ENCODE measurements at places on chromosomes 13 and 19.

GRCh38 chr13:75724752-75725517, 88.8 kb downstream of the LMO7 start:
- no peak for DNase-seq

GRCh38 chr19:52637718-52638585, at the start of gene ZNF83:
Gene ZNF83, minus strand, starts transcription at chr19:52638355.
- peak; percentile 84 for DNase-seq

- peak; percentile 8 for DNase-seq
These were observed 88.4 kb upstream of the ZNF492 start for GRCh38 chr19:22545751-22546150.

DNA sequence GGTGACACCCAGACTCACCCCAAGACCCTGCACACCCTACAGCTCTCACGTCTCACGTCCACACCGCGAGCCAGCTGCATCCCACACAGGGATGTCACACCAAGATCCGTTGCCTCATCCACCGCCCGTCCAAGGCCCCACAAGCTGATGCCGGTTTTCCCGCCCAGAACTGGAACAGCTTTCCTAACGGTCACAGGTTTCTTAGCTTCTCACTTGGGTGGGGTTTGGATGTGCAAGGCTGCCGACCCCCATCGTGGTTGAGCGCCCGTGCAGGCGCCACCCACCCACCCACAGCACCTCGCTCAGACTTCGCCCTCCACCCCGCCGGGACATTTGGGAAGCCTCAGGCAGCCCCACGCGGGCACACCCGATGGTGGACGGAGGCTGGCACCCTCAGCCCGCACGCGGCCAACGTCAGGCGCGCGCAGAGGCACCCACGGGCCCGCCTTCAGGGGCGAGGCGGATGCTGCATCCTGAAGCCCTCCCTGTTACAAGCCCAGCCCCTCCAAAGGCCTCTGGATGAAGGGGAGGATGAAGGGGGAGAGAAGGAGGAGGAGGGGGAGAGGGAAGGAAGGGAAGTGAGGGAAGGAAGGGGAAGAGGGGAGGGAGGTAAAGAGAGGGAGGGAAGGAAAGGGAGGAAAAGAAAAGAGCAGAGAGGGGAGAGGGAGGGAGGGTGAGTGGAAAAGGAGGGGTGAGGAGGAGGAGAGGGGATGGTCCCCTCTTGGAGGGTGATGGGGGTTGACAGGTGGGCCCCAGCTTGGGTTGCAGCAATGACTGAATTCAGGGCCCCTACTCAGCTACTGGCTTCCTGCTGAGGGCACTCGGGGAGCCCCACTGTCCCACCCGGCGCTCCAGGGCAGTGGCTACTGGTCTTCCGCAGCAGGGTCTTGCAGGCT, 12.8 kb downstream of the ONECUT3 start:
- DNase-seq = no peak

GRCh38 chr13:101576455-101576854, 124.0 kb downstream of the ITGBL1 start:
- DNase-seq = no peak

GRCh38 chr13:75055296-75055695, 426.7 kb downstream of the TBC1D4 start:
- no peak for DNase-seq

DNA sequence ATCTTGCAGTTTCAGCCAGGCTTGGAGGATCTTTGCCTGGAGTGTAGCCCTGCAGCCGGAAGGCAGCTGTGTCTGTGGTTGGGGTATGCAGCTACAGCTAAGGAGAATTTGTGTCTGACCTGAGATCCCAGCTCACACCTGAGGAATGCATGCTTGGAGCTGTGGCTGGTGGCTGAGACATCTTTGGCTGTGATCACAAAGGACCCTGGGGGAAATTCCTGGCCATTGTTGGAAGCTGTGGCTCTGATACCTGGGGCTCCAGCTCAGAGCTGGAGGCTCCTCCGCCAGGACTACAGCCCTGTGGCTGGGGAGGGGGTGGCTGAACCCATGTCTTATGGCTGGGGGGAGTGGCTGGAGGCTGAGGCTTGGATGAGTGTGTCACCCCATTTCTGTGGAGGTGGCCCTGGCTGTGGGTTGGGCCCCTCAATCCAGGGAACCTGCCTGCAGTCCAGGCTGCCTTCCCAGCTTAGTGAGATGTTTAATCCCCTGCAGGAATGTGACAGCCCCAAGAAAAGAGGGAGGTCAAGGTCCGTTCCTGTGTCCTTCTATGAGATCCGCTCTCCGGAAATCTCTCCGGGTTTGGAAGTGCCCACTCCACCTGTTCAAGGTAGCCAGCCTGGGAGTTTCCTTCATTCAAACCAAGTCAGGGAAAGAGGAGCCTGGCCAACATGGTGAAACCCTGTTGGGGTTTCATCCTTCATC, 27.6 kb downstream of the ARHGEF18 start:
- no peak for DNase-seq

DNA sequence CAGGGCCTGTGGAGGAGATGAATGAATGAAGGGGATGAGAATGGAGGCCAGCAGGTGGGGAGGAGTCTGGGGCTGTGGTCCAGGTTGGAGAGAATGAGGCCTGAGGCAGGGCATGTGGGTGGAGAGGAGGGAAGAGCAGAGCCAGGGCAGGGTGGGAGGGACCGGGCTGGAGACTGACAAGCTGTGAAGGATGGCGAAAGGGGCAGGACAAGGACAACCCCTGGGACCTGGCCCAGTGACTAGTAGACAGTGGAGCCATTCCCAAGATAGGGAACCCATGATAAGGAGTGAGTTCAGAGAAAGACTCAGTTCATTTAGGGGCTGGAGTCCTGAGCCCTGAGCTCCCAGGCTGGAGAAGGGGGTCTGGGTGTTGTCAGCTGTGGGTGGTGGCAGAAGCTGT, 3.0 kb downstream of the PTH2 start:
- DNase-seq = no peak

DNA sequence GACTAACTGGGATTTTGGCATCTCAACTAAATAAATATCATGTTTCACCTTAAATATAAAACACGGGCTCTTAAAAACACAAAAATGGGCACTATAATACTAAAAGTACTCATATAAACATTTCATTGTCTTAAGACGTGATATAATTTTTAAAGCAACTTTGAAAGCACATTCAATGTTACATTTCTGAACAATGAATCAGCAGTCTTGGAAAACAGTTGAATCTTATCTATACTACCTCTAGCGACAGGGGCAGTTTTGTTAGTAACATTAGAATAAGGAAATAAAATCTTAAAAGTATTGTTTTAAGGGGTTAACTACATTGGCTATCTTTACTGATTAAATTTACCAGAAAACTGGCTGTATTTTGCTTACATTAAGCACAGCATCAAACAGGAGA, 156.9 kb downstream of the UGGT2 start:
- DNase-seq = no peak

GRCh38 chr13:110358381-110358780, 51.3 kb downstream of the COL4A2 start:
- no peak for DNase-seq
